ENCODE measurements at places on chromosomes 13 and 19.

DNA sequence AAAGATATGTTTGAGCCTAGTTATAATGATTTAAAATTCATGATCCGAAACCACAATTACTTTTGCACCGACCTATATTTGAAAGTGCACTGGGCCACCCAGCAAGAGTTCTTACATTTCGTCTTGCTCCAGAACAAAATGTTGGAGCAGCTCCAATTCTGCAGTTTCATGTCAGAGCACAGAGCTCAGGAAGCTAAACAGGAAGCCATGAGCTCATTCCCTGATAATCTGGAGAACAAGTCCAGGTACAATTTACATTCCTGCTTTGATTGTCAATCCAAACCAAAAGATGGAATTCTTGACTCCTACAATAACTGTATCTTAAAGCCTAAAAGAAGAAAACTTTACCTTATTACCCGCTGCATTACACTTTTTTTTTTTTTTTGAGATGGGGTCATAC lies 131.8 kb downstream of the KCTD12 start:
- no peak overlapping the region for H3K4me3 ChIP-seq
- no peaks in the 10 kb centered on the region for H3K27me3 ChIP-seq
- H3K27ac ChIP-seq, result no peak overlapping the region
- DNase-seq, result no peak
- H3K36me3 ChIP-seq, result no peaks in the 10 kb centered on the region
- H3K4me1 ChIP-seq, result no peaks in the 10 kb centered on the region

DNA sequence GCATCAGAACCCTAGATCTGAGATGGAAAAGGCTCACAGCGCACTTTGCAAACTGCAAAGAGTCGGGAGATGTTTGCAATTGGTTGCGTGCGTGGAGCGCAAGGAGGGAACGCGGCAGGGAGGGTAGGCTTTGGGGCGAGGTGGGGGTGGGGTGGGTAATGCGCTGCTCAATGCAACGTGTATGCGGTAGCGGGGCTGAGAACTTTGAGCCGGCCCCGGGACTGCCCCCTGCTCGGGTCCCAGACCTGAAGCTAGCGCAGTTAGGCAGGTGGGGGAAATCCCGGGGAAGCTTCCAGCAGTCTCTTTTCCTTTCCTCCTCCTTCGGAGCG lies 971 bp downstream of the FOSB start:
- H3K4me1 ChIP-seq, result peaks cover 41% of the 10 kb centered on the region
- H3K27ac ChIP-seq, result peak overlapping the region; percentile 94
- DNase-seq, result no peak
- peak overlapping the region; percentile 95 for H3K4me3 ChIP-seq

DNA sequence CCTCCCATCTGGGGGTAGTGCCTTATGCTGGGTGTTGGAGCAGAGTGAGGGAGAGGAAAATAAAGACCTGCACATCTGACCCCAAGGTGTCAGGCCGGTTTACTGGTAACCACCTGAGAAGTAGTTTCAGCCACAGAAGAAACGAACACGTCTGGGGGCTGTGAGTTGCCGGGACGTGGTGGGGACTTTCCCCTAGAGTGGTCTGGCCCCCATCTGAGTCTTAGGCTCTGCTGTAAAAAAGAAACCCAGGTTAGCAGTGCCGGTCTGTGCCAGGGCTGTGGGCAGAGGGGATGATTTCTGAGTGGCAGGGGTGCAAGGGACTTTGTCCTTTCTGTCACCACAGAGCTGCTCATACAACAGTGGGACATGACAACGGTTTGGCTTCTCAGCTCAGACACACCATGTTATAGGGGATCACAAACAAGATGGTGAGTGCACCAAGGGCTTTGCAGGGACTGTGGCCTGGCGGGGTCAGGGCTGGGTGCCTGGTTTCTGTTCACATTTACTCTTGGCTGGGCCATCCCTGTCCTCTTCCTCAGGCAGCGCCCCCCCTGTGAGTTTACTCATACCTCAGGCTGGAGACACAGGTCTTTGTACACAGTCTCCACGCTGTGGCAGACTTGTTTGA lies 9.0 kb downstream of the GCDH start:
- no peaks in the 10 kb centered on the region for H3K27me3 ChIP-seq
- peaks cover 16% of the 10 kb centered on the region for H3K4me1 ChIP-seq
- DNase-seq, result peak; percentile 71
- peak overlapping the region; percentile 47 for H3K27ac ChIP-seq
- H3K4me3 ChIP-seq, result peak overlapping the region; percentile 20
- peaks cover 5% of the 10 kb centered on the region for H3K36me3 ChIP-seq

GRCh38 chr19:40742477-40742876 lies 7.8 kb downstream of the ACTMAP start:
- no peaks in the 10 kb centered on the region for H3K27me3 ChIP-seq
- no peak overlapping the region for H3K4me3 ChIP-seq
- H3K36me3 ChIP-seq, result peaks cover 3% of the 10 kb centered on the region
- no peak overlapping the region for H3K27ac ChIP-seq
- no peaks in the 10 kb centered on the region for H3K4me1 ChIP-seq
- no peak for DNase-seq

DNA sequence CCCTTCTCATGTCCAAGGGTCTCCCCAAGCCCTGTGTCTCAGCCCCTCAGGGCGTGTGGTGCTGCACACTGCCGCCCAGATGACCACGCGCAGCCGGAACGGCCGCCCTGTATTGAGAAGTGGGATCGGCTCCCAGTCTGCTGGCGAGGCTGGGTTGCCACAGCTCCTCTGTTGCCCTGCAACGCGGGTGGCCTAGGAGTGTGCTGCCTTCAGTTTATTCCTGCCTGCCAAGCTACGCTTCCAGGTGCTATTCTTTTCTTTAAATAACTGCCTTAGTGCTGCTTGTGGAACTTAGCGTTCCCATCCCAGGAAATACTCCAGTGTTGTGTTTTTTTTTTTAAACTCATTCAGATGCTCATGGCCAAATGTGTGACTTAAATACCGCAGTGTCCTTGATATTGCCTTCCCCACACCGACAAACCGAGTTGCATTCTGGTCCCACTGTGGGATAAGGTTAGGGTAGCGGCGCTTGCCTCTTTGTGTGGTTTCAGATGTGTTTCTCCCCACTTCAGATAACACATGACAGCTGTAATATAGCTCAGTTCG lies 16.6 kb downstream of the ACTN4 start:
- peaks cover 2% of the 10 kb centered on the region for H3K36me3 ChIP-seq
- peaks cover 47% of the 10 kb centered on the region for H3K4me1 ChIP-seq
- H3K27me3 ChIP-seq, result no peaks in the 10 kb centered on the region
- no peak overlapping the region for H3K27ac ChIP-seq
- H3K4me3 ChIP-seq, result no peak overlapping the region
- DNase-seq, result no peak

GRCh38 chr13:35881360-35881759 lies 249.8 kb downstream of the DCLK1 start:
- no peak overlapping the region for H3K27ac ChIP-seq
- DNase-seq, result no peak
- no peaks in the 10 kb centered on the region for H3K4me1 ChIP-seq
- no peaks in the 10 kb centered on the region for H3K27me3 ChIP-seq
- no peaks in the 10 kb centered on the region for H3K36me3 ChIP-seq
- no peak overlapping the region for H3K4me3 ChIP-seq
